Stomach (tissue), 19 donors: ENCODE measurements at places on chromosomes 5 and 9. TPM values are rescaled to one million over a fixed set of nuclear protein-coding genes. Genes with fewer than 3 reads are reported as not detected.

Gene CD180
- total RNA-seq: 0.37 TPM

Gene TOR1A
- 28.1 TPM for total RNA-seq

Gene PCDHB10
- total RNA-seq: 18.3 TPM

Gene OR1L1
- not detected for total RNA-seq

Gene CCL27
- 1.3 TPM for total RNA-seq

Gene SNCB
- not detected for total RNA-seq

Gene SH2D3C
- 38.1 TPM for total RNA-seq

Gene CAMK2A
- total RNA-seq: 1.1 TPM

Gene CTNNA1
- total RNA-seq: 228 TPM

Gene GPX8
- not detected for total RNA-seq

Gene SLCO4C1
- total RNA-seq: not detected

Gene DCAF12
- 54.3 TPM for total RNA-seq

Gene PPIP5K2
- 34.4 TPM for total RNA-seq

Gene GARNL3
- 9.3 TPM for total RNA-seq

Gene CDH10
- total RNA-seq: not detected

Gene SPINK6
- total RNA-seq: not detected

Gene PAIP1
- 3.8 TPM for total RNA-seq

Gene SLC36A3
- total RNA-seq: not detected

Gene UTP15
- 0.87 TPM for total RNA-seq

Gene MAMDC4
- total RNA-seq: 317 TPM

Gene OR1Q1
- not detected for total RNA-seq

Gene CDKN2A
- total RNA-seq: not detected

Gene SLC6A19
- total RNA-seq: not detected

Gene BTNL9
- total RNA-seq: 3.5 TPM

Gene MYORG
- 29.7 TPM for total RNA-seq

Gene CLIC3
- total RNA-seq: not detected

Gene SLC9A3
- total RNA-seq: 137 TPM

Gene HK3
- total RNA-seq: not detected

Gene FBP2
- total RNA-seq: 86.4 TPM

Gene NPDC1
- 173 TPM for total RNA-seq

Gene BASP1
- 7.0 TPM for total RNA-seq

Gene PCDHGA12
- total RNA-seq: 2.4 TPM

Gene SGCD
- total RNA-seq: 55.8 TPM

Gene SLC1A3
- 19.3 TPM for total RNA-seq

Gene PTGDS
- 12.1 TPM for total RNA-seq

Gene TNFSF8
- total RNA-seq: 5.3 TPM

Gene PCDHB2
- total RNA-seq: not detected

Gene CNOT8
- 59.4 TPM for total RNA-seq

Gene SNAPC3
- 60.8 TPM for total RNA-seq

Gene PTRH1
- 50.4 TPM for total RNA-seq

Gene SPARC
- 219 TPM for total RNA-seq

Gene DMRT2
- 2.3 TPM for total RNA-seq

Gene BAAT
- not detected for total RNA-seq

Gene TMEM167A
- total RNA-seq: 27.2 TPM

Gene OR2K2
- total RNA-seq: not detected

Gene GNG10
- 56.5 TPM for total RNA-seq

Gene IFNB1
- total RNA-seq: not detected

Gene GABRA6
- not detected for total RNA-seq

Gene COMMD10
- 72.8 TPM for total RNA-seq

Gene ZNF879
- 8.7 TPM for total RNA-seq

Gene PRUNE2
- total RNA-seq: 85.8 TPM

Gene HRCT1
- total RNA-seq: not detected

Gene NFIL3
- 15.2 TPM for total RNA-seq

Gene MELK
- total RNA-seq: 4.8 TPM

Gene PDE8B
- 28.1 TPM for total RNA-seq

Gene OBP2B
- total RNA-seq: not detected
